ENCODE measurements at places on chromosomes 5 and 9. TPM values are rescaled to one million over a fixed set of nuclear protein-coding genes. Genes with fewer than 3 reads are reported as not detected.

Gene DMRT2
- total RNA-seq, result 0.86 TPM

Gene IRGM
- 0.24 TPM for total RNA-seq

Gene FOXI1
- total RNA-seq, result not detected

Gene FOXD4L6
- total RNA-seq, result not detected

Gene HAVCR1
- total RNA-seq, result not detected

Gene KCNMB1
- 2.5 TPM for total RNA-seq

Gene ANKDD1B
- total RNA-seq, result 4.3 TPM

GRCh38 chr5:170552621-170553115 lies 48.8 kb downstream of the KCNIP1 start:
- H3K27ac ChIP-seq, result no peak overlapping the region
- no peak for DNase-seq
- H3K4me1 ChIP-seq, result peaks cover 7% of the 10 kb centered on the region
- H3K36me3 ChIP-seq, result no peaks in the 10 kb centered on the region
- H3K4me3 ChIP-seq, result no peak overlapping the region
- H3K27me3 ChIP-seq, result peaks cover 14% of the 10 kb centered on the region

GRCh38 chr5:150052956-150053712 lies 33.2 kb downstream of the CSF1R start:
- H3K27me3 ChIP-seq, result no peaks in the 10 kb centered on the region
- H3K27ac ChIP-seq, result no peak overlapping the region
- H3K36me3 ChIP-seq, result peaks cover 82% of the 10 kb centered on the region
- H3K4me3 ChIP-seq, result no peak overlapping the region

DNA sequence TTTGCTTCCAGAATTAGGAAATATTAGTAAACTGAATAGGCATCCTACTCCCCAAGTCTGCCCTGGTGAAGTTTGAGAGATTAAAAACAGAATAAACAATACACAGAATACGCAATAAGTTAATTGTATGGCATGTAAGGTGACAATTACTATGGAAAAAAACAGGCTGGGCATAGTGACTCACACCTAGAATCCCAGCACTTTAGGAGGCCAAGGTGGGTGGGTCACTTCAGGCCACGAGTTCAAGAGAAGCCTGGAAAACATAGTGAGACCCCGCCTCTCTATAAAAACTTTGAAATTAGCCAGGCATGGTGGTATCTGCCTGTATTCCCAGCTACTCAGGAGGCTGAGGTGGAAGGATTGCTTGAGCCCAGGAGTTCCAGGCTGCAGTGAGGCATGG lies 64.2 kb upstream of the SUSD1 start:
- no peaks in the 10 kb centered on the region for H3K4me1 ChIP-seq
- H3K36me3 ChIP-seq, result peaks cover 4% of the 10 kb centered on the region
- H3K4me3 ChIP-seq, result no peak overlapping the region
- no peaks in the 10 kb centered on the region for H3K27me3 ChIP-seq
- H3K27ac ChIP-seq, result no peak overlapping the region
- no peak for DNase-seq

DNA sequence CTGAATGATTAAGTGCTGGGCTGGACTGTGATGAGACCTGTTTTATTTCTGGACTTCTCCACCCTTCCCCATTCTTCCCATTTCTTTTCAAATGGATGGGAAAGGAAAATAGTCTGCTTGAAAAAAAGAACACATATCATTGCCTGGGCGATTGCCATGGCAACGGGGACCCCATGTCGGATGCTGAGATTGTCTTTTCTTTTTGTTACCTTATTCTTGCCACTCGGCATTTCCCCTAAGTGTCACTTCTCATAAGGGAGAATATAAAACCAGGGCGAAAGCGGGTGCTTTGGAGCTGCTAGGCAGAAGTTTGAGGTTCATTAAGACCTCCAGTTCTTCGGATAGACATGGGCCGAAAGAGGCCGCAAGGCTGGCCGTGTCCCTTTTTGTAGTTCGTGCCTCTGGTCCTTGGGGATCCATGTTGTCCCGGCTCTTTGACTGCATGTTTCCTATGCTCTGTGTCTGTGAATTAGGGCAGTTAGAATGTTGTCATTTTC lies 763 bp downstream of the FGD3 start:
- H3K4me3 ChIP-seq, result peak overlapping the region; percentile 66
- H3K27ac ChIP-seq, result no peak overlapping the region
- H3K36me3 ChIP-seq, result no peaks in the 10 kb centered on the region
- H3K4me1 ChIP-seq, result peaks cover 16% of the 10 kb centered on the region
- no peaks in the 10 kb centered on the region for H3K27me3 ChIP-seq
- DNase-seq, result no peak

DNA sequence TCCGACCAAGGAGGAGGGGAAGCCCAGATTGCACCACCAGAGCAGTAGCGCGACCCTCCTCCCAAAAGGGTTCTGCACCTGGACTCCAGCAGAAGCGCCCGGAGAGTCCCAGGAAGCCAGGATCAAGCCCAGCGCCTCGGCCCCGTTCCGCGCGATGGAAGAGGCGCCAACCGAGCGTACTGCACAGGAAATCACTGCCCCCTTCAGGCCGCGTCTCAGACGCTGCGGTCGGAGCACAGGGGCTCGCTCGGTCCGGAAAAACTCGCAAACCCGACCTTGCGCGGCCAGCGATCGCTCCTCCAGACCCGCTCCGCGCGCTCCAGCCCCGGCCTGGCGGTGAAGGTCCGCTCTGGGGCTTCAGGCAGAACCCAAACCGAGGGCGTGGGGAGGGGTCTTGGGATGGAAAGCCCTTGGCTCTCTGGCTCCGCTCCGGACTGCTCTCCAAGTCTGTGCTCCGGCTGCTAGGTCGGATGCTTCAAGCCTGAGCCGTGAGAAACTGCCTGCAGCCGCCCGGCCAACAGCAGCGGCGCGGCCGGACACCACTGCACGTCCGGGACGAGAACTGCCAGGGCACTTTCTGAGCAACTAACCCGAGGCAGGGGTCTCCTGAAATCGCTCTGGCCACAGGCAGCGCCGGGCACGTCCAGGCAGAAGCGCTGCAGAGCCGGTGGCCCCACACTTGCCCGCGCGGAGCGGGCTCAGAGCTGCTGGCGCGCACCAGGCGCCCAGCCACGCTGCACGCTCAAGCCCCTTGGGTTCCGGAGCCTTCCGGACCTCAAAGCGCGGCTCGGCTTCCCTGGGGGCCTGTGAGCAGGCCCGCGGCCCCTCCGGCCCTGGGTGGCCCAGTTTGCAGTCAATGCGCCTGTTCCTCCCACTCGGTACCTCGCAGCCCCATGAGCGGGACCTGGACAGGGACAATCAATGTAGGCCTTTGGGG lies 1.3 kb downstream of the GABBR2 start:
- DNase-seq, result peak; percentile 54
- H3K4me3 ChIP-seq, result peak overlapping the region; percentile 21
- peaks cover 6% of the 10 kb centered on the region for H3K4me1 ChIP-seq
- H3K27ac ChIP-seq, result no peak overlapping the region
- no peaks in the 10 kb centered on the region for H3K36me3 ChIP-seq
- H3K27me3 ChIP-seq, result peaks cover 79% of the 10 kb centered on the region

- peaks cover 30% of the 10 kb centered on the region for H3K36me3 ChIP-seq
- H3K27ac ChIP-seq, result peak overlapping the region; percentile 1
- H3K4me3 ChIP-seq, result no peak overlapping the region
- H3K27me3 ChIP-seq, result no peaks in the 10 kb centered on the region
Observed at GRCh38 chr9:114602620-114603019, 8.5 kb upstream of the TMEM268 start.

- no peaks in the 10 kb centered on the region for H3K27me3 ChIP-seq
- H3K27ac ChIP-seq, result no peak overlapping the region
- no peak overlapping the region for H3K4me3 ChIP-seq
- DNase-seq, result no peak
- peaks cover 12% of the 10 kb centered on the region for H3K36me3 ChIP-seq
Observed at GRCh38 chr5:41940641-41941040, 15.6 kb downstream of the FBXO4 start.

DNA sequence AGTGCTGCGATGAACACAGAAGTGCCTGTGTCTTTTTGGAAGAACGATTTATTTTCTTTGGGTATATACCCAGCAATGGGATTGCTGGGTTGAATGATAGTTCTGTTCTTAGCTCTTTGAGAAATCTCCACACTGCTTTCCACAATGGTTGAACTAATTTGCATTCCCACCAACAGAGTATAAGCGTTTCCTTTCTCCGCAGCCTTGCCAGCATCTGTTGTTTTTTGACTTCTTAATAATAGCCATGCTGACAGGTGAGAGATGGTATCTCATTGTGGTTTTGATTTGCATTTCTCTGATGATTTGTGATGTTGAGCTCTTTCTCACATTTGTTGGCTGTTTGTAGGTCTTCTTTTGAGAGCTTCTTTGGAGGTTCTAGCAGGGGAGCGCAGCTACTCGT lies 134.6 kb downstream of the TENT4A start:
- DNase-seq, result no peak
- no peaks in the 10 kb centered on the region for H3K27me3 ChIP-seq
- no peak overlapping the region for H3K4me3 ChIP-seq
- H3K36me3 ChIP-seq, result no peaks in the 10 kb centered on the region
- H3K27ac ChIP-seq, result no peak overlapping the region

DNA sequence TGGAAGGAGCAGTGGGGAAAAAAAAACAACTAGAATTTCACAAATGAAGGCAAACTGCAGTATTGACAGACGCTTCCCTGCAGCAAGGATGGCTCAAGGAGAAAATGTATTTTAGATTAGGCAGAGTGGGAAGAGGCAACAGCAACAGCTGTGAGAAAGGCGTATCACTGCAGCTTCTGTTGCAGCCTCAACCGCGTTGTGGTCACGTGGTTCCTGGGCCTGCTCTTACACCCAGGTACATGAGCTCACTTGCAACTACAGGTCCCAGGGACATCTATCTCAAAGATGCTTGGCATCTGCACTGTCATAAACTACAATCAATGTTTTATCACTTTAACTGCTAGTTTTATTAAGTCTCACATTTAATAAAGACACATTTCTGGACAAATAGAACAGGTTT lies 36.0 kb upstream of the GOLM1 start:
- H3K4me1 ChIP-seq, result no peaks in the 10 kb centered on the region
- H3K27ac ChIP-seq, result no peak overlapping the region
- no peaks in the 10 kb centered on the region for H3K36me3 ChIP-seq
- H3K27me3 ChIP-seq, result no peaks in the 10 kb centered on the region

DNA sequence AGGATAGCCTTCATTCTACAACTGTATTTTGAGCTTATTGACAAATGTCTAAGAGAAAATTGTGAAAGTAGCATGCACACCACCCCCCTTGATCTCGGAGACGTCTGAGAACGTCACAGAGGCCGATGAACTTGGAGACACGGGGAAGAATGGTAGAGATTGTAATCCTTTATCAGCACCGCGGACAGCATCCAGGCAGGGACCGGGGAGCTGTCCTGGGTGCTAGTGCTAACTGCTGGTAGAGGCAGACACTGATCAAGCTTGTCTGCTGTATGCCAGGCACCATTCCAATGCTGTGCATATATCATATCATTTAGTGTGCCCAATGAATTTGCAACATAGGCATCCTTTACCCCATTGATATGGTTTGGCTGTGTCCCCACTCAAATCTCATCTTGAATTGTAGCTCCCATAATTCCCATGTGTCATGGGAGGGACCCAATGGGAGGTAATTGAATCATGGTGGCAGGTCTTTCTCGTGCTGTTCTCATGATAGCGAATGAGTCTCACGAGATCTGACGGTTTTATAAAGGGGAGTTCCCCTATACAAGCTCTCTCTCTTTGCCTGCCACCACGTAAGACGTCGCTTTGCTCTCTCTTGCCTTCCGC lies 98.8 kb downstream of the LHX2 start:
- no peaks in the 10 kb centered on the region for H3K4me1 ChIP-seq
- no peak overlapping the region for H3K27ac ChIP-seq
- no peaks in the 10 kb centered on the region for H3K36me3 ChIP-seq
- H3K27me3 ChIP-seq, result peaks cover 10% of the 10 kb centered on the region
- no peak for DNase-seq
